ENCODE measurements at places on chromosomes 11 and 22.
A peak's percentile ranks its signal among the peaks of the same experiment; 100 is the strongest.

GRCh38 chr11:41379084-41379483, 80.4 kb downstream of the LRRC4C start:
- DNase-seq, result peak; percentile 69

GRCh38 chr22:24068377-24068680, 57.2 kb downstream of the CABIN1 start:
- DNase-seq, result no peak

GRCh38 chr22:44574640-44575380, 76.8 kb upstream of the RTL6 start:
- no peak for DNase-seq

DNA sequence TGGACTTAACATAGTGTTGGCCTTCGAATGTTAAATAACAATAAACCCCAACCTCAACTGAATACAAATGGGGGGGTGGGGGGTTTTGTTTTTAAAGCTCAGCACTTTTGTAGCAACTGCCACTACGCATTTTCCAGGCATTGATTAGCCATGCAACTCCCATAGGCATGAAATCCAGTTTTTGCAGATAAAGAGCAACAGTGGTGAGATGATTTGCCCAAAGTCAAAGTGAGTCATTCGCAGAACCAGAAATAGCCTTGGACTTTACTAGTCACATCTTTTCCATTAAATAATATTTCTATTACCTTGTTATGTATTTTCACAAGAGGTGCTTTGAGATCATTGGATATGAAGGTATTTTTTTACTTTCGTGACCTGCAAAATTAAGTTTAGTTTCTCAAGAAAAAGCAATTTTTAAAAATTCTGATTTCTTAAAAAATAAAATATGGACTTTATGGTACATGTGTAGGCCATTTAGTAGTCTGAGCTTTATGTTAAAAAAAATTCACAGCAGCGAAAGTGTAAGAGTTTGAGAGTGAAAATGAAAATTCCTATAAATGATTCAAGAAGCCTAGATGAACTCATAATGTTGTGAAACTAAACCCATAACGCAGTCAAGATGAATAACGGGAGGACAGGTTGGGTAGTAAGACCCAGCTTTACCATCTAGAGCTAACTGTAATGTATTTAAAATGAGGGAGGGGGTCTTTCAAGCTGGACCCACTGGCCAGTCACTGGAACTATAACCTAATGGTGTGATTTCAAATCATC, 1.9 kb upstream of the PHF21A start:
- no peak for DNase-seq

DNA sequence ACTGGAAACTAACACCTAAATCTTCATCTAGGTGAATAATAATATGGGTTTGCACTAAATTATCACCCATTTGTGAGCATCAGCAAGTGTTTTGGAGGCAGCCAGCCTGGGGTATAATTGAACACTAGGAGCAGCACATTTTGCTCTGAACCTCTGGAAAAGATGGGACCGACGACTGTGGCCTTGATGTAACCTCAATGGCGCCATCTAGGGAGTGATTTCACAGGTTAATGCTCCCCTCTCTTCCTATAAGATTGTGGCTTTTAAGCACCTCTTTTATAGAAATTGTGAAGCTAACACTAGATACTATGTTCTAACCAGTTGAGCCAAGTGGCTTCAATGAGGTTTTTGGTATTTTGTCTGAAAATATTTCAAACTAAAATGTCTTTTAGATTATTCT, 203.7 kb downstream of the NELL1 start:
- no peak for DNase-seq

DNA sequence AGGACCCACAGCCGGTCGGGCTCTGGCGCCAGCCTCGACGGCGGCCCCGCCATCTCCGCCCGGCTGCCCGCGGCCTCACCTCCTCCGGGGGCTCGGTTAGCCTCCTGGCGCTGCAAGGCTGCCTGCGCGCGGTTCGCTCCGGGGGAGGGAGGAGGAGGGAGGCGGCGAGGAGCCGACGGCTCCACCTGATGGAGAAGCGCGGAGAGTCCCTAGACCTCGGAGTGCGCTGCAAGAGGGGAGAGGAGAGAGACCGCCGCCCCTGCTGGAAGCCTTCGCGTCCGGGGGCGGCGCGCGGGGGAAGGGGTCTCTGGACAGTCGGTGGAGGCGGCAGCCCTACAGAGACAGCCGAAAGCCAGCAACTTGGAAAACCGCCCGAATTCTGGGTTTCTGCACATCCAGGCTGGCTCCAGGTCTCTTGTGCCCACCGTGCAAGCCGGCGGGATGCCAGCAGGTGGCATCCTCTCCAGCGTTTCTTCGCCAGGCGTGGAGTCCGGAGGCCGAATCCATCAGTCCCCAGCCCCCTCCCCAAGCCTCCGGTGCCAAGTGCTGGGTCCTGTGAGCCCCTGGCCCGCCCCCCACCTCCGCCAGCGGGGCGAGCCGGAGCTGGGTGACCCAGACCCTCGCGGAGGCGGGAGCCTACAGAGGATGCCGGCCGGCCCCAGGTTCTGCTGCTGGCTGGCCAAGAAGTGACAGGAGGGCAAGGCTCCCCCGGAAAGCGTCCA, 2.9 kb upstream of the KIRREL3 start:
- no peak for DNase-seq

GRCh38 chr11:63910675-63911074, 6.3 kb downstream of the RCOR2 start:
- DNase-seq, result no peak

- DNase-seq, result no peak
Measured at GRCh38 chr11:126538071-126538470, 182.6 kb downstream of the ST3GAL4 start.

- no peak for DNase-seq
Measured at GRCh38 chr22:46992121-46992731, 229.8 kb downstream of the TBC1D22A start.

DNA sequence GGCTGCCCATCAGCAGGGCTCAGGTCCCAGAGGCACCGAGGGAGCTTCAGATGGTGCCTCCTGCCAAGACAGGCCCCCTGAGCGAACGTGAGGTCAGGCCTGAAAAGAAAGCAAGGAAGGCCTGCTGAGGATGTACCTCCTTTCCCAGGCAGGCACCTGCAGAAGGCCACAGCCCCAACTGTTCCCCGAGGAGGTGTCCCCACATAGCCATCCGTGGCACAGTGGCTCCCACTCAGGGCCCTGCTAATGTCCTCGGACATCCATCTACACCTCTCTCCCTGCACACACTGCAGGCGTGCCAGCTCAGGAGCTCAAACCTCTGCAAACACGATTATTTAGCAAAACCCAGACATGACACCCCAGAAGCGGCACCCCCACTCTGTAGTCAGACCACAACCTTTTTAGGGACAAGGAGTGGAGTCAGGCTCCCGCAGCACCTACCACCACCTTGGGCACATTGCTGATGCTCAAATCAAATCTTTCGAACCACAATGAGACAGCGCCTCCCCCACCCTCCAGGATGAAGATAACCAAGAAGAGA, 36.9 kb downstream of the SHANK2 start:
- DNase-seq, result no peak

GRCh38 chr11:61961570-61962212, 5.7 kb downstream of the FTH1 start:
- peak; percentile 78 for DNase-seq

- DNase-seq, result no peak
Measured at GRCh38 chr22:42913874-42914510, 56.9 kb upstream of the ARFGAP3 start.

- DNase-seq, result no peak
Measured at GRCh38 chr11:121554552-121554951, 101.8 kb upstream of the SORL1-AS1 start.

- DNase-seq, result no peak
Measured at GRCh38 chr22:26585104-26585790, 4.7 kb downstream of the TPST2 start.

DNA sequence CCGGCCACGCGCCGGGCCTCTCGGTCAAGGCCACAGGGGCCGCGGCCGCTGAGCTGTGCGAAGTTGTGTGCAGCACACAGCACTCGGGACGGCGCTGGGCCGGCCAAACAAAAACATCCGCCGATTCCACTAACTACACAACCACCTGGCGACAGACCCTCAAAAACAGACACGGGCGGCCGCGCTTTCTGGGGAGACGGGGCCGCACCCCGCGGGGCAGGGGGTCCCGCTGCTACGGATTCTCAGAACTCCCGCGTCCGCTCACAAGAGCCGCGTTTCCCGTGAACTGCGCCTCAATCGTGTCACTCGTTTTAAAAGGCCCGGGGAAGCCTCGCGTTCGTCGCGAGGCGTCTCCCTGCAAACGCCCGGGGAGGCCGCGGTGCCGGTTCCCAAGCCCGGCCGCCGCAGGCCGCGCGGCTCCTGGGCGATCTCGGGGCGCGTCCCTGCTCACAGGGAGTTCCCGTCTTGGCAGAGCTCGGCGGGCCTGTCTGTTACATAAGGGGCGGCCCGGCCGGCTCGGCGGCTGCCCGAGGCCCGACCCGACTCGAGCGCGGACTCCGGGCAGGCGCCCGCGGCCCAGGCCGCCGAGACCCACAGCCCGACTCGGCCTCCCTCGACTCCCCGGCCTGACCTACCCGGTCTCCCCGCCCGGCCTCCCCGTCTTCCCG, 936 bp downstream of the BRD1 start:
- peak; percentile 27 for DNase-seq

DNA sequence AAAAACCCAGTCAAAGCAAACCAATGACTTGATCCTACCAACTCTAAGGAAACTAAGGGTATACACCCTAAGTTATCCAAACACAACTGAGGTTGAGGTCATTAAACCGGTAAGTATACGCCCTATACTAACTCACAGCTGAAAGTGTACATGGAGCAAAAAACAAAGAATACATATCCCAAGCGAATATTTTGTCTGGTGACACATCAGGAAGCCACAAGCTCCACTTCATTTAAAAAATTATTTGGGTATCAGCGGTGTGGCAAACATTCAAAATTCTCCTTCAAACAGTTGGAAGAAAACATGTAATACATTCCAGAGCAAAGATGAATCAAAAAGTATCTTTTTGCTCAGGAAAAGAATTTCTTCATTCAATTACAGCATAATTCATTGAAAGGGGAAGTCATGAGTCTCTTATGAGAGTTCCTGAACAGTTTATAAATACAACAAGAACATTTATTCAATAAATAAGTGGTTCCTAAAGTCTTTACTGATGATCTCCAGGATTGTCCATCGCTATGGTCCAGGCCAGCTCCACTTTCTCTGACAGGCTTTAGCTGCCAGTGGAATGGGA, 4.5 kb upstream of the JAML start:
- no peak for DNase-seq

DNA sequence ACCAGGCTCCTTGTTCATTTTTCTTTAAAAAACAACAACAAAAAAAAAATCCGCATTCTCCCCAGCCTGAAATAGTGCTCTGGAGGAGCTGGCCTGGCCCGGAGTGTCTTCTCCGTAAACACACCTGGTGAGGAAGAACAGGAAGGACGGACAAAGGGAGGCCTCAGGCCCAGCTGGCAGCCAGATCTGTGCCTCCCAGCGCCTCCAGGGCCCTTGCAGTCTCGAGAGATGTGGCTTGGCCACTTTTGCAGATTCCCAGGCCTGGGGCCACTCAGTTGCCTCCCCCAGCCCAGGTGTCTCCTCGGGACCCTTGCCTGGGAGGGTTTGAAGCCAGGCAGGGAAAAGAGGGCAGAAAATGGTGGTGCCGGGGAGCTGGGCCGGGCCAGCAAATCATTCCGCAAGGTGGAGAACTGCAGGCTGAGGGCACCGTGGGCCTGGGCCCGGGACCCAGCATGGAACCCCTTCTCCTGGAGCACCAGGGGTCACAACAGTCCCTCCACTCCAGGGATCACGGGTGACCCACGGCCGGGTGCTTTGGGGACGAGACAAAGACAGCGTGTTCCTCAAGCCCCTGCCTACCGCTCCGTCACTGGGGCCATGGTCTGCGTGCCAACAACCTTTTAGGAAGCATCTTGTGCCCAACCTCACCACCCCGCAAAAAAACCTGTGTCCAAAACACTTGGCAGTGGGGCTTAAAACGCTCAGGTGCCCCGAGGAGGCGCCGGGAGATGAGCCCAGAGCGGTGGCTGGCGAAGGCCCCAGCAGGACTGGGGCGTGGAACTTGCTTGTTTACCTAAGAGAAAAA, 67.1 kb upstream of the WNT7B start:
- DNase-seq, result no peak

- DNase-seq, result no peak
Measured at GRCh38 chr11:65185171-65185570, 3.4 kb downstream of the CAPN1 start.

DNA sequence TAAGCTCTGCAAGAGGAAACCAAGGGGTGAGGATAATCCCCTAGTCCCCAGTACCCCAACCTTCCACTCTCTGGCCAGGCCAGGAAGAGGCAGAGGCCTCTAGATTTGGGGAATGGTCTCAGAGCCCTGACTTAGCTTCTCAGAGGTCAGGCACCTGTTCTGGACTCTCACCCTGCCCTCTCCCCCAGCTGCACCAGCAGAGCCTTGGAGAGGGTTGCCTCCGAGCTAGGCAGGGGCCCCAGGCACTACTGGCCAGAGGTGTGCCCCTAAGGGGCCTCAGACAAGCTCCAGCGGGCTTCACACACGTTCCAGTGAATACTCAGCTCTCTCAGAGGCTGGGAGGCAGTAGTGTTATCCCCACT, 8.0 kb downstream of the FREY1 start:
- no peak for DNase-seq

GRCh38 chr11:101584655-101585054, 848 bp upstream of the TRPC6 start:
- no peak for DNase-seq

DNA sequence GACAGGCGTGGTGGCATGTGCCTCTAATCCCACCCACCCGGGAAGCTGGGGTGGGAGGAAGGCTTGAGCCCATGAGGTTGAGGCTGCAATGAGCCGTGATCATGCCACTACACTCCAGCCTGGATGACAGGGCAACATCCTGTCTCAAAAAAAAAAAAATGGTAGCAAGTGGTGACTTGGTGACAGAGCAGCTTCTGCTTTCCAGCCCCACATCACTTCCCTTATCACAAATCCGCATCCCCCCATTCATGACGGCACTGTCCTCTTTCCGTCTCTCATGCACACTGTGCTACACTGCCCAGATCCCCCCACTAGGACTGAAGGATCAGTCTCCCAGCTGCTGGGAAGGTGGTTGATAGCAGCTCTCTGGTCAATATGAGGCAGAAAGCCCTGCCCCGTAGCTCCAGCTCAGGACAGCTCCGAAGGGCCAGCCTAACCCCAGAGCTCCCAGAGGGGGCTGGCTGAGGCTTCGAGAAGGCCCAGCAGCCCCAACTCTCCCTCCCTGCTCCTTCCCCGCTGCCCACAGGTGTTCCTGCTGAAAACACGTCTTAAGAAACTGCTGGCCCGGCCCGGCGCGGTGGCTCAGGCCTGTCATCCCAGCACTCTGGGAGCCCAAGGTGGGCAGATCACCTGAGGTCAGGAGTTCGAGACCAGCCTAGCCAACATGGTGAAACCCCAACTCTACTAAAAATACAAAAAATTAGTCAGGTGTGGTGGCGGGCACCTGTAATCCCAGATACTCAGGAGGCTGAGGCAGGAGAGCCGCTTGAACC, 15.9 kb downstream of the PGA5 start:
- DNase-seq, result no peak

All from putamen (tissue), 1 donor.